ENCODE measurements at places on chromosomes 7 and 10. TPM values are rescaled to one million over a fixed set of nuclear protein-coding genes. Genes with fewer than 3 reads are reported as not detected.

GRCh38 chr10:31102421-31102820, 70.8 kb upstream of the ZNF438 start:
- DNase-seq, result no peak

DNA sequence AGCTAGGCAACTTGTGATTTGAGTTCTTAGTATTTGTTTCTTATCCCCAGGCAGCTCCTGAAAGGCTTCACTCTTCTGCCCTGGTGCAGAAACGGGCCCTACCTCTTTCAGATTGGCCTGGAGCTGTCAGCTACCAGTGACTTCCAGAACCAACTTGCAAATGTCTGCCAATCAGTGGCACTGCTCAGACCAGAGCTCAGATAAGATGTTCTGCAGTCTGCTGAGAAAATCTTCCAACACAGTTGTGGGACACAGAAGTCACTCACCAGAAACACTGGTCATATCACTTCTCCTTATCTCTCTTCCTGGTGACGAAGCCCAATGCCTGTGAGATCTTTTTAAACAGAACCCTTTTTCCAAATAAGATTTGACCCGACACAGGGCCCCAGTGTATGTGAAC, 81.9 kb upstream of the DUSP5 start:
- DNase-seq, result no peak

DNA sequence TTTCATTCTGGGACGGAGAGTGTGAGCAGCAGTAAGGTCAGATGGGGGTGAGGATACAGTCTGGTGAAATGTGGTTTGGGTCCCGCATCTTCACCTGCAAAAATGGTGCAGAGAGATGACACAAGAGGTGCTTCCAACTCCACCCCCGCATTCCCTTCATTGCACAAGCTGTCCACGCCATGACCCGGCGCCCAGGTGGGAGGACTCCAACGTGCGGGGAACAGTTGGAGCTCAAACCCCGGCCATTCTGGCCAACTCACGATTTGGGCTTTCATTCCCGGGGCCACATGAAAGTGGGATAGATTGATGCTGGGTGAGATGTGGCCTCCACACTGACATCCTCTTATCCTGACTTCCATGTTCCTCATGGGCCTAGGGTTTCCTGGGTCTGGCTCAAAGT, 34.6 kb upstream of the ZNF273 start:
- no peak for DNase-seq

DNA sequence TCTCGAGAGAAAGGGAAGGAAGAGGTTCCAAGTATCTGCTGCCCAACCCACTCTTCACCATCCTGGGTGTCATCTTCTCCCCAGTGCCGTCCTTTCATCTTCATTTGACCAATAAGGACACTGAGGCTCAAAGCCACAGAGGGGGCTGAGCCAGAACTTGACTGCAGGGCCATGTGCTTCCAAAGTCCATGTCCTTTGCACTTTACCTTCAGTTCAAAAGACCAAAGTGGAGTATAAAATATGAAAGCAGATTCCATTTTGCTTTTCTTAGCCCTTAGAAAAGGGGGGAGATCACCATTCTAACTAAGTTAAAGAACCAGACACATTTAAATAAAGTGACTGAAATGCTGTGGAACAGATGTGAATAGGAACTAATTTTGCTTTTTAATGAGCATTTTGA, 56.2 kb downstream of the JAZF1 start:
- no peak for DNase-seq

DNA sequence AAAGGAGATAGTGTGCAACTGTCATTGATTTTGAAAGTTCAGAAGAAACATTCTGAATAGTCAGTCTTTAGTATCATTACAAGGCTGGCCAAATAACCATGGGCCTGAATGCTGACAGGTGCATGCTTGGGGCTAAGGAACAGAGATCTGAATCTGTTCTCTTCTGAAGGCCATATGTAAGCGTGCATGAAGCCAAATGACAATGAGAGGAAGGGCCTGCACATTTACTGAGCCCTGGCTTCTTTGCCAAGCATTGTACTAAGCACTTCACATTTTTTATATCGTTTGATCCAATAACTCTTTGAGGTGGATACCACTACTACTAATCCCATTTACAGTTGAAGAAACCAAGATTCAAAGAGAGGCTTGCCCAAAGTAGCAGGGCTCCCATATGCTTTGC, 22.5 kb upstream of the TIAL1 start:
- DNase-seq, result no peak

GRCh38 chr10:28480628-28480965, 52.3 kb upstream of the WAC start:
- no peak for DNase-seq

DNA sequence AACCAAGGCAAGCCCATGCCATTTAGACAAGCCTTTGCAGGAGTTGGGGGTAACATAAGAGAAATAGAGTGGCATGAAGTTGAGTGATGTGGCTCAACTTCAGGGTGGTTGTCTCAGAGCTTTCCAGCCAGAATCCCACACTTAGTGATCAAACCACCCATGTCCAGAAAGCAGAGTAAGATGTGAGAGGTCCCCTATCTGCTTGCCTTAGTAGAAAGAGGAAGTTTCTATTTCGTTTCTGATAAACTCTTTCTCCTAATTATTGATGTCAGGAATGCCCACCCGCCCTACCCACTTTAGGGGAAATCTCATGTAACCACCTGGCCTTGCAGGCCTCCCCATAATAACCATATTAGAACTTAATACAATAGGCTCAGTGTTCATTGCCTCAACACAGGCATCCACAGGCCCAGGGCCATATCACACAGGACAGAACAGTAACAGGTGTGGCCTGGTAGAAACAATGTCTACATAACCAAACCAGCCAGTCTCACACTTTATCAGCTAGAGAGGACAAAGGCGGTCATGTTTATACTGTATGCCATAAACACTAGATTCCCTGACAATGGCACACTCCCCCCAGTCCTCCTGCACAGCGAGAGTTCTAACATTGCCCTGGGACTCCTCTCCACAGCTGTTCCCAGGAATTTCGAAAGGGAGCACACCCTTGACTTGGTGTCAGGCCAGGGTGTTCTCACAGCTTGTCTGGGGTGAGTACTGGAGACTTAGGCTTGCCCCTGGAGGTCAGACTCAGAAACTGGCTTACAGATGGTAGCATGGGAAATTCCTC, 364.4 kb downstream of the CXCL12 start:
- DNase-seq, result no peak

DNA sequence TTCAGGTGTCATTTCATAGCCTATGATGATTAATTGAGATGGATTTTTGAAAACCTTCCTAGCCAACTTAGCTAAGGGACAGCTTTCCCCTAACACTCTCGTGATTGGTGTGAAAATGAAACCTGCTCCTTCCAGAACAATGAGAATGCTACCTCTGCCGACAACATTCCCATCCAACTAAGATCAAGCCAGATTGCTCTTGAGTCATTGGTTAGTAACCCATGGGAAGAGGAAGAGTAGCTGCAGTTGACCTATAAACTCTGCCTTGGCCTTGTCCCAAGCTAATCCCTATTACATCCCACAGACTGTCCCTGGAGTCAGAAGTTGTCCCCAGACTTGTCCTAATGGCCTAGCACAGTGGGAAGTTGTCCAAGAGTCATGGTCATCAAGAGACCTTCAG, 80.5 kb upstream of the SVIL start:
- no peak for DNase-seq

DNA sequence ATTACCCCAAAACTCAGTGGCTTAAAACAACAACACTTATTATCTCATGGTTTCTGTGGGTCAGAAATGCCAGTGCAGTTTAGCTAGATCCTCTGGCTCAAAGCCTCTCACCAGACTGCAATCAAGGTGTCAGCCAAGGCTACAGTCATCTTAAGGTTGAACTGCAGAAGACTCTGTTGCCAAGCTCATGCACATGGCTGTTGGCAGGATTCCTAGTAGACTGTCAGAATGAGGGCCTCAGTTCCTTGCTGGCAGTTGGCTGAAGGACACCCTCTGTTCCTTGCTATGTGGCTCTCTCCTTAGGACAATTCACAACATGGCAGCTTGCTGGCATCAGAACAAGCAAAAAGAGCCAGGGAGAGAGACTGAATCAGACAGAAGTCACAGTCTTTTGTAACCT, 34.7 kb downstream of the TOMM7 start:
- no peak for DNase-seq

- DNase-seq, result no peak
Measured at GRCh38 chr7:96359876-96360275, 38.0 kb upstream of the SLC25A13 start.

- no peak for DNase-seq
Measured at GRCh38 chr7:37173670-37174069, 275.0 kb downstream of the ELMO1 start.

DNA sequence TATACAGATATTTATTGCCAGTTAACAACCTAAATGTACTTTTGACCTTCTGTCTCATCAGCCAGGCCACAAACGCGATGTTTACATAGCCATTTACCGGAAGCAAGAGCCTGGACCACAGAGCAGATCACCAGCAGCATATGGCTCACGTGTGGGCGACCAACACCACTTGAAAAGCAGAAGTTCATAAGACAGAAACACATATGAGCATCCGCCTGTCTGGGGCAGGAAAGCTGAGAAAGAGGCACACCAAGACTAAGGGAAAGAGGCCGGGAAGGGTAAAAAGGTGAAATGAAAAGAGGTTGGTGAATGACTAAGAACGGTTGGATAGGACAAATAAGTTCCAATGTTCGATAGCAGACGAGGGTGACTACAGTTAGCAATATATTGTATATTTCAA, 1.3 kb downstream of the ABCB1 start:
- DNase-seq, result peak; percentile 68

DNA sequence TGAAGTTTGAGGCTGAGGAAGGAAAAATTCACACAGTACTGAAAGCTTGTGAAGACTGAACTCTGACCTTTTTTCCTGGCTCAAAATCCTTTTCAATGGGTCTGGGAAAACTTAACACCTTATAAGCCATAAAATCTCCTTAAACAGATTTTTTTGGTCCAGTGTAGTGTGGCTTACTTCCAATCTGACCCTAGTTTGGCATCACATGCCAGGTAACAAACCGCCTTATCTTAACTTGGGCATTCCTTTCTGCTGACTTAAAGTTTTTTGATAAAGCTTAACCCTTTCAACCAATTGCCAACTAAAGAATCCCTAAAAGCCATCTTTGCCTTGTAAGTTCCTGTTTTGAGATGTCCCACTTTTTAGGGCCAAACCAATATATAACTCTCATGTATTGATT, 13.2 kb upstream of the ITPRID1 start:
- DNase-seq, result no peak

DNA sequence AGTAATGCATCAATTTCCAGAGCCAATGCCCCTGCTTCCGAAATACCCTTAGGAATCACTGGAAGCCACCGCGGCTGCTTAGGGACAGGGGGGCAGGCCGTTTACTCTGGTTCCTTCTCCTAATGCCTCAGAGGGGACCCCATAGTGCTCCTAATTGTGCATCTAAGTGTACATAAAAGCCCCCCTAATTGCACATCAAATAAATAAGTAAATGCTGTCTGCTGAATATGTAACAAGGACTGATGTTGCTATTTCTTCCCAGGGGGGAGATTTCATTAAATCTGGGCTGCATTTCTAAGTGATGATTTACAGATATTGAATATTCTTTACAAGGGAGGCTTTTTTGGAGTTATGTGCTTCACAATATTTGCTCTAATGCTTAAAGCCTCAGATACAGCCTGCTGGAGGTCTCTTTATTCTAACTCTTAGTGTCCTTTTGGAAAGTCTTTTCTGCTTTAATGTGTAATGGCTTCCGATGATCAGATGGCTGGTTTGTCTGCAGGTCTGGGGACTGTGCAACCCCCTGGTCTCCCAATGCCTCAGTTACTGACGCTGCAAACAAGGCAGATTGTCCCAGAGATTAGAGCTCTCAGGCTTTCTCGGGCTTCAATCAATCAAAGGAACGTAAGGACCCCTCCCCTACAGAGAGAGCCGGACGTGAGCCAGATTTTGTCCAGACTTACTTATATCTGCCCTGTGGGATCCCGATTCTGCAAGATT, 143.0 kb downstream of the PRPF18 start:
- DNase-seq, result no peak

DNA sequence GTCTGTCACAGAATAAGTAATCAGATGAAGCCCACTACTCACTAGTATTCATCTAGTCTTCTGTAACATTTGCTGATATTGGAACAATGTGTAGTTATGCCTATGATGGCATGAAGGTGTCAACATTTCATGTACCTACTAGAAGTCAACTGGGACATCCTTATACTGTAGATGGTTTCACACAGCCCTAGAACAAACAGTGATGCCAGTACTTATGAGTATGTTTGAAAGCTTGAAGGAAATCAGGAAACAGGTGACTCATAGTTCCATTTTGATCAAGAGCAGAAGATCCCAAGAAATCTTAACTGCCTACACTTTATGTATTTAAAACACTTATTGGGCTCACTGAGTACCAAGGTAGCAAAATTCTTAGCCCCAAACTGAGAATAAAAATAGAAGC, 1519.6 kb downstream of the REEP3 start:
- DNase-seq, result no peak

DNA sequence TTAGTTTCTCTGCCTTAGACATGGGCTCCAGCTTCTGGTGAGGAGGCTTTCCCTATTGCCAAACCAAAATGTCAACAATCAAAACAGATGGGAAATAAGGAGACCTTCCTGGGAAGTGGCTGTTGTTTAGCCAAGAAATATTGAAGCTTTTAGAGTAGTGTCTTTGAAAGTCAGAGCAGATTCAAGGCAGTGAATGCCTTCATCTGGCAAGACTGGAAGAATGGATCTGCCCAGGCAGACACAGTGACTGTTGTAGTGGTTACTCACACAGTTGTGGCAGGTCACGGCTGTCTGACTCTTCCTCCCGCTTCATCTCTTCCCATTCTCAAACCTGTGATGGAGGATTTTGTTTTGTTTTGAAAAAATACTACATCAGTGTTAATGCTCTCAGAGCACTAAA, 154.1 kb upstream of the ADO start:
- DNase-seq, result no peak

DNA sequence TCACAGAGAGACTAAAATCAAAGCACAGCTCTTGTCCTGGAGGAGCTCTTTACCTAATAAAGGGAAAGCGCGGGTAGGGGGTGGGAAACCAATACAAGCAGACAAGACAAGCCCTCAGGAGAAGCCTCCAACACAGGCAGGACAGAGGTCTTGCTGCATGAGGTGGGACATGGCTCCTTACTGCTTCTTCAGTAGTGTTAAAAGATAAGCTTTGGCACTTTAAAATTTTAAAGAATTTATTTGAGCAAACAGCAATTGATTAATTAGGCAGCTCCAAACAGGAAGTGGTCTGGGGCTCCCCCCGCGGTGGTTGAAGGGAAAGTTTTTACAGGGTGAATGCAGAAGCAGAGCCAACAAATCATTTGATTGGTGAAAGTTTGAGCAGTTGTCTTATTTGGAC, 50.3 kb upstream of the MACC1 start:
- DNase-seq, result peak; percentile 24

The ECHS1 gene
- 115 TPM for polyA plus RNA-seq

The UNCX gene
- not detected for polyA plus RNA-seq

The NODAL gene
- polyA plus RNA-seq, result not detected

The DPY19L1 gene
- 2.1 TPM for polyA plus RNA-seq

The LGI1 gene
- not detected for polyA plus RNA-seq

The HMX2 gene
- not detected for polyA plus RNA-seq

The WASHC2A gene
- polyA plus RNA-seq, result 19.3 TPM

The TMEM229A gene
- not detected for polyA plus RNA-seq

The AGAP5 gene
- not detected for polyA plus RNA-seq

The DNAJC30 gene
- polyA plus RNA-seq, result 12.2 TPM

The IDI2 gene
- not detected for polyA plus RNA-seq

The PROSER2 gene
- polyA plus RNA-seq, result 0.59 TPM

The HYCC1 gene
- 60.9 TPM for polyA plus RNA-seq

The ENO4 gene
- polyA plus RNA-seq, result not detected

The PAPSS2 gene
- not detected for polyA plus RNA-seq

All from naive B cell (primary cell).